ENCODE measurements at places on chromosomes 12 and 14. TPM values are rescaled to one million over a fixed set of nuclear protein-coding genes. Genes with fewer than 3 reads are reported as not detected.

- no peak for DNase-seq
Observed at GRCh38 chr12:6106218-6106617, 18.3 kb downstream of the VWF start.

DNA sequence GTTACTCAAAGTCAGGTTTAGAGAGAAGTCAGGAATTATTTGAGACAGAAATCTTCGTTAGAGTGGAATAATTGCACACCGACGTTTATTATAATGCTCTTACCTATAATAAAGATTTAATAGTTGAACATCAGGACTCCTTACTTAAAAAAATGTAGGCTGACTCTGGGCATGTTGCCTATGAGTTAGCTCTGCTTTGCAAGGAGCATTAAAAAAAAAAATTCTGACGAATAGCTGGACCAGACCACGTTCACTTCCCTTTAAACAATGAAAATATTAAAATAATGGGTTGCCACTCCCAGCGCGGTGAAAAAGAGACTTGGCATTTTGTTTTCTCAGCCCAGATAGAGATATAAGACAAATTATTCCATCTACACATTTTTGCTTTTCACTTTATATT is 574 bp upstream of the FANCM start:
- peak; percentile 16 for DNase-seq

- DNase-seq: no peak
Observed at GRCh38 chr14:105064001-105064400, 1.2 kb downstream of the GPR132 start.

Gene MDGA2
- polyA plus RNA-seq: 2.1 TPM

- DNase-seq: no peak
Observed at GRCh38 chr14:33767586-33768457, 183.1 kb downstream of the EGLN3 start.

DNA sequence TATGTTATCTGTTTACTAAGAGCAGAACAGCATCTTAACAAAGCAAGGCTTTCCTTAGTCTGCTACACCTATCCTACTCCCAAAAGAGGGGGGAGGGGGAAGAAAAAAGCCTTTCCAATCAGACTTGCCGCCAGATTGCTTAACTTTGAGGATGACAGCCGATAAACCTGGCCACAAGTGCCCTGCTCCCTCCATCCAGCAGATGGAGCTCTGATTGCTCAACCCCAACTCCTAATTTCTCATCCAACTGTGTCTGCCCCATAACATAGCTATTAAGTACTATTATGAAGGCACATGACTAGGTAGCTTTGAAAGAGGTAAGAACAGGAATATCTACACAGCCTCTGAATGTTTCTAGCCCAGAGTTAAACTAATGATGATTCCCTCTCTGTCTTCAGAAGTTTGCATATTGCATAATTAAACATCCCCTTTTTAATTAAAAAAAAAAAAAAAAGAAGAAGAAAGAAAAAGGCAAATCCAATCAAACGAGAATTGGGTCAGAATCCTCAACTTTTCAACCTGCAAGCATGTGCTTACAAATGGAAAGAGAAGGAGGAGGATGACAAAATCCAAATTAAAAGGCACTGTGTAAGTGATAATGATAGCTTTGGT is 247.4 kb downstream of the GALC start:
- DNase-seq: no peak

- no peak for DNase-seq
Observed at GRCh38 chr12:10031771-10032175, 1.3 kb downstream of the CLEC9A start.

DNA sequence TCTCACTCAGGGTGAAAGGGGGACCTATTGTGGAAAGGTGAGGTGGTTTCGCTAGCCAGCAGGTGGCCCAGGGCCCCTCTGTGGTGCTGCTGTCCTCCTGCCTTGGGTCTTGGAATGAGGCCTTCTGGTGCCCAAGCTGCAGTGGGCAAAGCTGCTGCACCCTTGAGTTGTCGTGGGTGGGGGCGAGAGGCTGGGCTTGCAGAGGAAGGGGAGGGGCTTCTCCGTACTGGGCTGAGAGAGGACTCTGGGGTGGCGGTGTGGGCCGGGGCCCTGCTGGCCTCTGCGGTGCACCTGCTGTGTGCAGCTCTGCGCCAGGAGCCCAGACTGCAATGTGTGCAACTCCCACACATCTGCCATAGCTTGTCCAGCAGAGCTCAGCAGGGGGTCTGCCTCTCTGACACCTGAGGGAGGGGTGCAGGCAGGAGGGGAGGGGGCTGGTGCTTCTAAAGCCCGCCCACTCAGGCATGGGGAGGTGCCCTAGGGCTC is 145.8 kb downstream of the KIF26A start:
- no peak for DNase-seq

GRCh38 chr12:82857911-82858533 is 171.3 kb downstream of the TMTC2 start:
- no peak for DNase-seq

DNA sequence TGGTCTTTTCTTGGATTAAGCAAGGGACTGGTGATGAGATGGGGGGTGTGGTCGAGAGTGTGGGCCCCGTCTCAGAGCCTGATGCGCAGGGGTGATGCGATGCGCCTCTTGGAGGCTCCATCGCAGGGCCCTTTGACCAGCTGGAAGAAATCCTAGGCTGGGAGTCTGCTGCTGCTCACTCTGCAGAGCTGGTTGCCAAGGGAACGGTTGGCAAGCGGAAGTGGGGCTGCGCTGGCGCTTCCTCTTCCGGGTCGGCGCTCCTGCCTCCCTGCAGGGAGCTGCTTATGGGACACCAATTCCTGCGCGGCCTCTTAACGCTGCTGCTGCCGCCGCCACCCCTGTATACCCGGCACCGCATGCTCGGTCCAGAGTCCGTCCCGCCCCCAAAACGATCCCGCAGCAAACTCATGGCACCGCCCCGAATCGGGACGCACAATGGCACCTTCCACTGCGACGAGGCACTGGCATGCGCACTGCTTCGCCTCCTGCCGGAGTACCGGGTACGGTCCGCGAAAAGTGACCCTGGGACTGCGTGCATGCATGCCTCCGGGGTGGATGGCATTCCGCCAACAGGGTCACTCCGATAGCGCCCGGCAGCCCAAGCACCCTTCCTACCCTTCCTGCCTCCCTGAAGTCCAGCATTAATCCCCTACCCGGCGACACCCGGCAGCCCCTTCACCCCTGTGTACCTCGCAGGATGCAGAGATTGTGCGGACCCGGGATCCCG is at the start of gene MYG1:
Gene MYG1, plus strand, starts transcription at position 242 of the 727 bp plus-strand sequence. Its CDS starts 43 bp downstream, at position 285.
- peak; percentile 91 for DNase-seq

DNA sequence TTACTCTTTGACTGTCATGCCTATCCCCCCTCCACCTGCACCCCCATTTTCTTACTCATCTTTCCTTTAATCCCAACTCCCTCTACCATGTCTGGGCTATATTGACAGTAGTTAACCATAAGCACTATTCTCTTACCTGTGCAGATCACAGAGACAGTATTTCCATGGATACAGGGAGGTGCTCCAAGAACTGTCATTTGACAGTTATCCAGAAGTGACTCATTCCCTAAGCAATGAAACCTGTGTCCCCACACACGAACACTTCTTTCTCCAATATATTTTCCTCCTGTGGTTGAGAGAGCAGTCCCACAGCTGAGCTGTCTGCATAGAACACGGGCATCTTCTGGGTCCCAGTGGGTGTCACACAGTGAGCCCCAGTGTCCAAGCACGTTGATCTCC is 68.8 kb downstream of the CD163L1 start:
- DNase-seq: no peak

GRCh38 chr12:49568442-49569162 is 660 bp upstream of the MCRS1 start:
- DNase-seq: no peak

GRCh38 chr12:119649202-119649808 is 18.6 kb upstream of the PRKAB1 start:
- no peak for DNase-seq

DNA sequence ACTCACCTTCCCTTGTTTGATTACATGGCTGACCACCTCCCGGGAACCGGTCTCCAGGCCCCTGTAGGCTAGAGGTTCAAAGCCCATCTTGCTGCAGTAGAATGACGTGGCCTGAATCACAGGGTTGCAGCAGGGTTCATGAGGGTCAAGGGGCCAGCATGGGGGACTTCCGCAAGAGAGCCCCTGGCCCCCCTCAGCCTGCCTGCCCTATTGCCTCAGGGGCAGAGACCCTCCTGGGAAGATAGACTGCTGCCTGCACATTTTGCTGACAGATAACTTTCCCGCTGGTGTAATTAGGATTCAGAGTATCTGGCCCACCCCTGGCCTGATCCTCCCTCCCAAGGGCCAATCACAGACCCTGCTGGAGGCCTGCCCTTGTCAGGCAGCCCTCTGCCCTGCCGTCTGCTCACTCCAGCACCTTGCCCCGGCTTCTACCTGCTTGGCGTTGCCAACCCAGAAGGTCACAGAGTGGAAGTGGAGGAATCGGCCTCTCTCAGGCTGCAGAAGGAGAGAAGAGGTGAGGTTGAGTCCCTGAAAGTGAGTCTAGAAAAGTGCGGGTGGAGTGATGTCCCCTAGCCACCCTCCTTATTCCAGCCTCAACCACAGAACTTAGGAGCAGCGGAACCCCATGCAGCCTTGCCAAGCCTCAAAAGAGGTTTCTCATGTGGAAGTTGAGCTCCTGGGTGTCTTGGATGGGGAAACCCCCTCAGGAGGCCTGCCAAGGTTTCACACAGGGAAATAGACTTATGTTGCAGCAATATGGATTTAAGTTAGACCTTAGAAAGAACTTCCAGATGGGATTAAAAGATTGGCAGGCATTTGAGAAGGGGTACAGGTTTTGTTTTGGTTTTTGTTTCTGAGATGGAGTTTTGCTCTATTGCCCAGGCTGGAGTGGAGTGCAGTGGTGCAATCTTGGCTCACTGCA is 1.1 kb downstream of the HPD start:
- no peak for DNase-seq

Gene KRT2
- polyA plus RNA-seq: not detected

- no peak for DNase-seq
Observed at GRCh38 chr12:66149702-66150398, 19.3 kb upstream of the LLPH start.

- no peak for DNase-seq
Observed at GRCh38 chr14:96139879-96140278, 64.8 kb upstream of the BDKRB2 start.

Gene TCL1A
- 0.75 TPM for polyA plus RNA-seq

Gene SLC10A1
- polyA plus RNA-seq: 0.15 TPM

DNA sequence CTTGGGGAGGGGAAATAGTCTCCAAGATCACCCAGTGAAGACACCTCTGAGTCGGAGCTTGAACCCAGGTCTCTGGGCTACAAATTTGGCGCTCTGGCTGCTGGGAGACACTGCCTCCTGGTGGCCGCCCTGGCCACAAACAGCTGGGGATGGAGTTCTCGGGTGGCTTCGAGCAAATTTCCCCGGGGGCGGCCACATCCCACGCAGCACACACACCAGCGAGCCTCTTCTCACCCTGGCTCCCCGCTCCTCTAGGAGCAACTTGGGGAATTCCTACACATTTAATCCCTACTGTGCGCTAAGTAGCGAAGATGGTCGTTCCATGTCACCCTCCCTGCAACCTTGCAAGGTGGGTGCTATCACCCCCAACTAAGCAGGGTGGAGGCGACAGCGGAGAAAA is 66.2 kb upstream of the BEGAIN start:
- no peak for DNase-seq

DNA sequence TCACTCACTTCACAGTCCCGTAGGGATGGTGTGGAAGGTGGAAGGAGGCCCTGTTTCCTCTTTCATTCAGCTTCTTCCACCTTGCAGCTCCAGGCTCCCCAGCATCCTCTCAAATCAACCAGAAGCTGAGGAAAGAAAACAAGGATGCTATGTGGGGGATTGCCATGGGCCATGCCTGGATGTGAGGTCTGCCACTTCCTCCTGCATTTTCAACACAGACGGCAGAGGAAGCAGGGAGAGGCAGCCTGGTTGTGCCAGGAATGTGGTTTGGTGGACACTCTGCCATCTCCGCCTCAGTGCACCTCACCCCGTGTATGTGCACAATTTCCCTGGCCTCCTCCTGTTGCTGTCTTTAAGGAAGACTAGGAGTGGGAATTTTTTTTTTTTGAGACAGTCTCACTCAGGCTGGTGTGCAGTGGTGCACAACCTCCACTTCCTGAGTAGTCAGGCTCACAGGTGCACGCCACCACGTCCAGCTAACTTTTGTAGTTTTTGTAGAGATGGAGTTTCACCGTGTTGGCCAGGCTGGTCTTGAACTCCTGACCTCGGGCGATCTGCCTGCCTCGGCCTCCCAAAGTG is 99.2 kb downstream of the SLC15A4 start:
- DNase-seq: no peak

GRCh38 chr14:100621806-100622205 is 34.6 kb upstream of the BEGAIN start:
- no peak for DNase-seq

DNA sequence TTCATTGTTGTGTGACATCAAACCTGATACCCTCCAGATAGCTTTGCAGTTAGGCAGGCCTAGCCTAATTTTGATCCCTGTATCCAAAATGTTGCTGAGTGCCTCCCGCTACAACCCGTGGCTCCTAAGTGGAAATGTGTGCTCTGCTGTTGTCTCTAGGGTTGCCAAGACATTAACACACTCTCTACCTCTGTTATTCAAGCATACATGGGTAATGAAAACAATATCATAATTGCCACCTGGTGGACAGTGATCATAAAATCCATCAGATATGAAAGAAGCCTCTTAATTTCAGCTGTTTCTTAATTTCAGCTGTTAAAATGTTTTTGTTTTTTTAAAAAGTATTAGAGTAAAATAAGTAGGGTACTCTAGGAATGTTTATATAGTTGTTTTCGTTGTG is 93.5 kb downstream of the PLEKHA5 start:
- DNase-seq: no peak

GRCh38 chr14:88078525-88078924 is 73.6 kb downstream of the GPR65 start:
- DNase-seq: no peak

Gene CLEC9A
- 0.31 TPM for polyA plus RNA-seq

Gene FBXL14
- 17.2 TPM for polyA plus RNA-seq

Gene OR5AU1
- 0.05 TPM for polyA plus RNA-seq

- DNase-seq: no peak
Observed at GRCh38 chr14:61656341-61656740, 39.0 kb upstream of the HIF1A start.

Gene LIN7A
- polyA plus RNA-seq: 21.2 TPM

DNA sequence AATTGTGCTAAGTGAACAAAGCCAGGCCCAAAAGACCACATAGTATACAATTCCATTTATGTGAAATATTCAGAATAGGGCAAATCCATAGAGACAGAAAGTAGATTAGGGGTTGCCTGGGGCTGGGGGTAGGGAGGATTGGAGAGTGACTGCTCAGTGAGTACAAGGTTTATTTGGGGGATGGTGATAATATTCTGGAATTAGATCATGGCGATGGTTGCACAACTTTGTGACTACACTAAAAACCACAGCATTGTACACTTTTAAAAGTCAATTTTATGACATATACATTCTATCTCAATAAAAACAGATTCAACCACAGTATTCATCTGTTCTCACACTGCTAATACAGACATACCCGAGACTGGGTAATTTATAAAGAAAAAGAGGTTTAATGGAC is 68.7 kb upstream of the MAP1LC3B2 start:
- DNase-seq: no peak

Gene LRFN5
- polyA plus RNA-seq: 9.3 TPM

- no peak for DNase-seq
Observed at GRCh38 chr12:57039016-57039798, 10.7 kb downstream of the MYO1A start.

Gene PPM1A
- 63.6 TPM for polyA plus RNA-seq

Gene AKAP5
- 7.0 TPM for polyA plus RNA-seq

Gene SDR9C7
- 0.16 TPM for polyA plus RNA-seq

Data from renal pelvis (tissue), 12 donors.